Muscle of arm (tissue), 14 donors: ENCODE measurements at places on chromosomes 11 and 22. TPM values are rescaled to one million over a fixed set of nuclear protein-coding genes. Genes with fewer than 3 reads are reported as not detected.

Gene CTSW
- 0.75 TPM for polyA plus RNA-seq

Gene CHADL
- 4.1 TPM for polyA plus RNA-seq

DNA sequence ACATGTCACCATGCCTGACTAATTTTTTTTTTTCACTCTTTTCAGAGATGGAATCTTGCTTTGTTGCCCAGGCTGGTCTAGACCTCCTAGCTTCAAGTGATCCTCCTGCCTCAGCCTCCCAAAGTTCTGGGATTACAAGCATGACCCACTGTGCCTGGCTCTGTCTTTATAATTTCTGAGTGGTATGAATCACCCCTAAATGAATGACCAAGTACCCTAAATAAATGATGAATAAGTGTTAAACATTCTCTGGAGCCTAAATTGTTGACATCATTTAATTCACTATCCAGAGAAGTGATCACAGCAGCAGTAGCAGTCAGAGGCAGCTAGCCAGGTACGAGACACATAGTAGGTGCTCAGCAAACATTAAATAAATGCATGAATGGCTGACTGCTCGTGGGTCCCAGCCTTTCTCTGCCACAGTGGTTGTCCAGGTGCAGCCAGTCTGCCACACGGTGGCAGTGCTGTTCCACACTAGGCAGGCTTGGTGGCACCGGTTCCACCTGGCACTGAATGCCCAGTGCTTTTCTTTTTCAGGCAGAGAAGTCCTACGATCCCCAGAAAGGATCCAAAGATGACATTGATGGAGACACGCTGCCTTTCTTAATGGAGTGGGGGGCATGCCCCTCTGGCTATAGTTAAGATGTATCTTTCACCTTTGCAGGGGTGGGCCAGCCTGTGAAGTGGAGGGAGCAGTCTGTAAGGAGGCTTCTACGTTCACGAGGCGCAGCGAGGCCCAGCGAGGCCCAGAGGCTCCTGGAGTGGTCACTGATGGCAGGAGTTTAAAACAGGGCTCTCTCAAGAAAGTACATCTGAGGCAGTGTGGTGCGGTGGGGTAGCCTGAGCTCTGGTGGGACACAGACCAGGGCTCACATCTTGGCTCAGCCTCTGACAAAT is 8.7 kb upstream of the TTC12 start:
- DNase-seq: peak; percentile 54

GRCh38 chr11:10599388-10600175 is 31.1 kb upstream of the LYVE1 start:
- no peak for DNase-seq

GRCh38 chr11:19978668-19979518 is 181.4 kb downstream of the DBX1 start:
- DNase-seq: no peak

DNA sequence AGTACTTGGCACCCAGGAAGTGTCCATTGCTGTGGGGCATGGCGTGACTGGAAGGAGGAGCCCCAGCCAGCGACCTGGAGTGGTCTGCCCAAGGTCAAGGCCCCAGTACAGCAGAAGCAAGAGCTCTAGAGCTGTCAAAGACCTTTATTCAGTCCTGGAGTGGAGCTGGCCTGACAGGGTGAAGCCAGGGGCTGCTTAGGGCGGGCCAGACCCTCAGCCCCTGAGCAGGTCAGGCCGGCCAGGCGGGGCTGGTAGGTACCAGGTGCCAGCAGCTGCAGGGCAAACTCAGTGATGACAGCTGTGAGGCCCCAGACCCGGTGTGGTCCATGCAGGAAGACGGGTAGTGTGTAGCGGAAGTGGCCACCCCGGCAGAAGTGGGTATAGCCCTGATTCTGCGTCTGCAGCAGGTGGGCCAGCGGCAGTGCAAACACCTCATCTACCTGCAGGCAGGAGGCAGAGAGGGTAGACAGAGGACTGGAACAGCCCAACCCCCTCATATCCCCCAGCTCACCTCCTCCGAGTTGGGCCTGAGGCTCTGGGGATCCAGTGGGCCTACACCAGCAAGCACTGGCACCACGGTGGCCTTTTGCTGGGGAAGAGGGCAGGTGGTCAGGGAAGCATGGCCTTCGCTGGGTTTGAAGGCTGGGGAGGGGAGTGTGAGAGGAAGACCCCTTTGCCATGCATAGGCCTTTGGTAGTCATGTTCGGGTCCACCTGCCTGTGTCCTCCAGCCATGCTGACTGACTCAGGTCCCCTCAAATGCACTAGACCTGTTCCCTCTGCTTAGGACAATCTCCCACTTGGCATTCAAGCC is 1.7 kb downstream of the NUDT8 start:
- no peak for DNase-seq
